ENCODE measurements at places on chromosomes 1 and 21.

GRCh38 chr1:109775398-109775797, 11.7 kb upstream of the EPS8L3 start:
- DNase-seq: no peak

DNA sequence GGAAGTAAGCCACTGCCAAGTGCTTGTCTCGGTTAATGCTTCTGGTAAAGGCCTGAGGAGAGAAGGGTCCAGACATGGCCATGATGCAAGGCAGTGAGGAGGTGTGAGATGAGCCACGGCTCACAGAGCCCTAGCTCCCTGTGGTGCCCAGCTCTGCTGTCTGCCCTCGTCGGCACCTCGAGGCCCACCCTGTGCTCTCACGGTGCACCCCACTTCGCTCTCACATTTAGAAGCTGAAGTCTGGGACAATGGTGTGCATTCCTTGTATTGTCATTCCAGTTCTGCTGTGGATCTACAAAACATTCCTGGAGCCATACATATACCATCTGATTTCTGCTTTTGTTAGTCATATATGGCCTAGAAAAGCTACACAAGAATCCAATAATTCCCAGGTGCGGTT, 3.3 kb downstream of the NCF2 start:
- no peak for DNase-seq

- no peak for DNase-seq
These were observed at the start of gene PLEKHG5 for GRCh38 chr1:6491480-6491962. TSS of gene PLEKHG5 (minus strand) at chr1:6491667. CDS start at chr1:6477571, 14,096 bp downstream.

DNA sequence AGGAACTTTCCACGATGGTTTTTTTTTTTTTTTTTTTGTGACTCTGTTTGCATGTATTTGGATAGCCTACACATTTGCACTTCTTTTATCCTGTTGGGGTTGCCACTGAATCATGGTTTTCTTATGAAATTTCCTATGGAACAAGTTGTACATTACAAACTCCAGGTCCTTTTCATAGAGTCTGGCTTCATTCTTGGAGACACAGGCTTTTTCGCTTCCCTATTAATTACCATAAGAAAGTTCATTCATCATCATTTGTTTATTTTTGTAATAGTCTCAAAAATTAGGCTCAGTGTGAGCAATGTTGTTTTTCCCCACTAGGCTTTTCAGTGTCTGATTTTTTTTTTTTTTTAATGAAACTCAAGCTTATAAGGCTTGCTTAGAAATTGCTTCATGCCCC, 179.4 kb downstream of the FMN2 start:
- no peak for DNase-seq

GRCh38 chr21:38925923-38926322, 120.2 kb downstream of the ETS2 start:
- no peak for DNase-seq
